ENCODE measurements at places on chromosomes 7 and 10.

- no peaks in the 10 kb centered on the region for H3K4me1 ChIP-seq
- H3K27ac ChIP-seq = no peak overlapping the region
- H3K27me3 ChIP-seq = no peaks in the 10 kb centered on the region
- no peak for DNase-seq
- no peak overlapping the region for H3K4me3 ChIP-seq
These were observed 62.4 kb upstream of the WAPL start for GRCh38 chr10:86583983-86584382.

- no peak overlapping the region for H3K4me3 ChIP-seq
- DNase-seq = no peak
- no peaks in the 10 kb centered on the region for H3K36me3 ChIP-seq
- no peaks in the 10 kb centered on the region for H3K27me3 ChIP-seq
These were observed 139.4 kb upstream of the PHYHIPL start for GRCh38 chr10:59037018-59037389.

DNA sequence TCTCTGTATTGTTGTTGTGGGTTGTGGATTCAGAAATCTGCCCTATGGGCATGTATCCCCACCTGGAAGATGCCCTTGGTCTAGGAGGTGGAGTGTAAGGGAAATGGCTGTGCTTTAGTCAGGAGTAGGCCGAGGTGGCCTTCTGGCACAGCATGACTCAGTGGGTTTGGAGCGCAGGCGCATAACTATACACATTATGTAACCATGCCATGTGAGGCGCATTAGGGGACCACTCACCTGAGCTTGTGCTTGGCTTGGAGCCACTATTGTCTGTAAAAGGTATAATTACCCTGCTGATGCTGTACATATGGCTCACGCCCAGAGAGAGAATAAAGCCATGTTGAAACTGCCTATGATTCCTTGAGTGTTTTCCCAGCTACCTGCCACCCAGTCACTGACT, 20.6 kb upstream of the ADAMTS14 start:
- no peak for DNase-seq
- no peak overlapping the region for H3K4me3 ChIP-seq
- H3K36me3 ChIP-seq = no peaks in the 10 kb centered on the region
- H3K27me3 ChIP-seq = no peaks in the 10 kb centered on the region
- no peak overlapping the region for H3K27ac ChIP-seq

DNA sequence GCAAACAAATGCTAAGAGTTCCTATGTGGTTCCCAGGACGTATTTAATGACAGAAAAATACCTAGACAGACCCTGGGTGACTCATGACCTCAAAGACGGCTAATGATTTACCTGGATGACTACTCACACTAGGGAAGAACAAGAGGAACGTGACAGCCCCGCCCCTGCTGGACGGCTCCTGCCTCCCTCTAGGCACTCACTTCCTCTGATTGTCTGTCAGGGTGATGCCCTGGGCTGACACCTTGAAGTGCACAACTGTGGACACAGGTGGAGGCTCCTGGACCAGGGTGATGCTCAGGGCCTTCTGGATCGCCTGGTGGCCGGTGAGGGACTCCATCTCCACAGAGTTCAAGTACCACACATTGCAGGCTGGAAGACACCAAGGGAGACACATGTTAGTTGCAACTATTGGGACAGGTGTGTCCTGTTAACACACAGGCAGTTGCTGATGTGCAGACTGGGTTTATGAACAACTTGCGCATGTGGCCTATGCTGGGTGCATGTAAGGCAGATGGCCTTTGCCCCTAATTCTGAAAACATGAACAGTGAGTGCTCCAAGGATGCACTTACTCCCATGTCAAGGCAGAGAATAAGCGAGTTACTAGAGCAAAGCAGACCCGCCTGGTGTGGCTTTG, 298.3 kb downstream of the TNS3 start:
- H3K4me3 ChIP-seq = no peak overlapping the region
- H3K36me3 ChIP-seq = no peaks in the 10 kb centered on the region
- H3K27me3 ChIP-seq = no peaks in the 10 kb centered on the region
- DNase-seq = no peak
- no peak overlapping the region for H3K27ac ChIP-seq

DNA sequence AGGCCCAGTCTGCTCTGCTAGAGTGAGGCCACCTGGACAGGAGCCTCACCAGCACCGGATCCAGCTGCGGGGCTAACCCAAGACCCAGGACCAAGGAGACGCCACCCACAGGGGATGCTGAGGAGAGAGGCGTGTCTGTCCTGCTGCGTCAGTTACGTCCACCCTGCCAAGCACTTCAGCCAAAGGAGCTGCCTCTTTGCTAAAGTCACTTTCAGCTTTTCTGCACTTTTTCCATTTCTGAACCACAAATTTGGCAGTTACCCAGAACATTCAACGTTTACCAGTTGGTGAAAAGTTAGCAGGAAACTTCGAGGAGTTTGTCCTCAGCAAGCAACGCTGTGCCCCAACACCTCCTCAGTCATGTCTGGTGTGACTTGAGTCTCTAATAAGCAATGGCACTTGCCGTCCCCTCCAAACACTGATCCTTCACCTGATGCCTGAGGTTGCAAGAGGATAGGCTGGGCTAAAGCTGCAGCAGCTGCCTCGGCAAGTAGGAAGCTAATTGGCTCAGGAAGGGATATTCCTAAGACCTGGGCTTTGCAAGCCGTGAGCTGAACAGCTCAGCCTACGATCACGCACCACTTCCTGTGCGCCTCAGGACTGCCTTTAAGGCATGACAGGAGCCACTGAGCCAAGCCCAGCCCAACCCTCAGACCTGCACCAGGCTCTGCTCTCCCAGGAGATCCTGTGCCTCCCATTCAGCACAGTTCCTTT, 40.1 kb downstream of the KCNH2 start:
- peaks cover 44% of the 10 kb centered on the region for H3K4me1 ChIP-seq
- H3K4me3 ChIP-seq = peak overlapping the region; percentile 13
- H3K27me3 ChIP-seq = no peaks in the 10 kb centered on the region
- no peak overlapping the region for H3K27ac ChIP-seq
- H3K36me3 ChIP-seq = no peaks in the 10 kb centered on the region
- DNase-seq = no peak

DNA sequence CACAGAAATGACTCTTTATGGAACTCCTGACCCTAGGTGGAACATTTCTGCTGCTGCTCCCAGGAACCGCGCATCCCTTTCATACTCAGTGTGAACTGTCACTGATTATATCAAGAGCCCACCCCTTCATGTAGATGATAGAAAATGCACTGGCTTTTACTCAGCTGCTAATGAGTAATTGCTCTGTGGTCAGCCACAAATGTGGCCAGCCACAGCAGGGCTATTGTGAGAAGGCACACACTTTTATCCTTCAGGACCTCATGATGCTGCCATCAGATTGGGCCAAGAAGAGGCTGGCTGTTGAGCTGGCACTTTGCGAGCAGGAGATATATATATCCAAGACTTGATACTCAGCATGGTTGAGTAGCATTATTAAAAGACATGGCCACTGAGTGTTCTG, 124.7 kb downstream of the CFAP58 start:
- H3K27me3 ChIP-seq = no peaks in the 10 kb centered on the region
- no peak overlapping the region for H3K27ac ChIP-seq
- no peak overlapping the region for H3K4me3 ChIP-seq
- H3K4me1 ChIP-seq = no peaks in the 10 kb centered on the region
- DNase-seq = no peak

DNA sequence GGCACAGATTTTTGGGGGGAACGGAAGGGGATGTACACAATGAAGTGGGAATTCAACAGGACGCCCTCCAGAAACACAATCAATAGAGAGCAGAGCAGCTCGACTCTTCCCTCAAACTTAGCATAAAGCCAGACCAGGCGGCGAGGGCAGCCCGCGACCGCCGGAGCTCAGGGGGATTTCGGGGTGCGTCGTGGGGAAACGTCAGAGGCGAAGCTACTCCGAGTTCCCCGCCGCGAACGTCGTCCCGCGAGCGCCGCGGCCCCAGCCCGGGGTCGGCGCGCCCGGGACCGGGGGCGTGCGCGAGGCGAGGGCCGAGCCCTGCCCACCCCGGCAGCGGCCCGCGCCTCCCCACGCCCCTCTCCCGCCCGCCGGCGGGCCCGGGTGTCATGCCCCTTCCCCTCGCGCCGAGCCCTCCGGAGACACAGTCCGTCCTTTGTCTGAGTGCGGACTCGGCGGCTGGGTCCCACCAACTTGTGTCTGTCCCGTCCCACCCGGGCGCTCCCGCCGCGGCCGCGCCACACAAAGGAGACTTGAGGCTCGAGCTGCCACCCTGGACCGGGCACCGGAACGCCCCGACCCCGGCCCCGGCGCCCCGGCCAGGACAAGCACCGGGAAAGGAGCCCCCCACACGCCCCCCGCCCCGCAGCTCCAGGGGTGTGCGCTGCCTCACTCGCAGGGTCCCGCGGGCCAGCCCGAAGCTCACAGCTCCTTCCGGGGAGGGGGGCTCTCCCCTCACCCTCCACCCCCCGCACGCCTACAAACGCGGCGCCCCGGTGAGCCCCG, 634 bp downstream of the EZH2 start:
- peak overlapping the region; percentile 81 for H3K27ac ChIP-seq
- peak overlapping the region; percentile 63 for H3K4me3 ChIP-seq
- DNase-seq = peak; percentile 61
- H3K36me3 ChIP-seq = no peaks in the 10 kb centered on the region
- H3K27me3 ChIP-seq = no peaks in the 10 kb centered on the region

DNA sequence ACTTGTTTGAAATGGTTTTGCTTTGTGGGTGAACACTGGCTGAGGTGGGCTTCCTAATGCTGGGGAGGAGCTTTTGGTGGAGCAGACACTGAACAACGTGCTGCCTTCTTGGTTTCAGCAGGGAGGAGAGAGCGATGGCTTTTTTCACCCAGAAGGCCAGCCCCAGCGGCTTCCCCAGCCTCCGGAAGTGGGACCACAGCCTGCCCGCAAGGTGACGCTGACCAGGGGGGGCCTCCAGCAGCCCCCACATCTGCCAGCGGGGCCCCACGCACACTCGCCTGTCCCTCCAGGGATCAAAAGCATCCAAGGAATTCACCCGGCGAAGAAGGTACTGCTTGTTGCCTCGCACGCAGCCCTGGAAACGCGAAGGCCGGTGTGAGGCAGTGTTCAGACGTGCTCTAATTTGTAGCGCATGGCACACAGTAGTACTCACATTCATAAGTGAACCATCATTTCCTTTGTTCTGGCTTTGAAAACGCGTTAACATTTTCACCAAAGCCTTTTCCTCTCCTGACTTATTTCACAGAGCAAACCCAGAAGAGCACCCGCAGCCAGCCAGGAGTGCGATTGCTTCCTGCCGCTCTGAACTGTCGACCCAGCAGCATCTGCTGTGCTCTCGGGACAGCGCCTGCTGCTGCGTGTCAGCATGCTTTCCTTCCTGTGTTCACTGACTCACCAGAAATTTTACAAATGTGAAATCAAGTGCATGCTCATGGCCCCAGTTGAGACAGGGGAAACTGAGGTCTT, 48.4 kb downstream of the SHH start:
- H3K4me3 ChIP-seq = peak overlapping the region; percentile 6
- peak overlapping the region; percentile 60 for H3K27ac ChIP-seq
- peaks cover 30% of the 10 kb centered on the region for H3K4me1 ChIP-seq
- H3K36me3 ChIP-seq = peaks cover 40% of the 10 kb centered on the region

DNA sequence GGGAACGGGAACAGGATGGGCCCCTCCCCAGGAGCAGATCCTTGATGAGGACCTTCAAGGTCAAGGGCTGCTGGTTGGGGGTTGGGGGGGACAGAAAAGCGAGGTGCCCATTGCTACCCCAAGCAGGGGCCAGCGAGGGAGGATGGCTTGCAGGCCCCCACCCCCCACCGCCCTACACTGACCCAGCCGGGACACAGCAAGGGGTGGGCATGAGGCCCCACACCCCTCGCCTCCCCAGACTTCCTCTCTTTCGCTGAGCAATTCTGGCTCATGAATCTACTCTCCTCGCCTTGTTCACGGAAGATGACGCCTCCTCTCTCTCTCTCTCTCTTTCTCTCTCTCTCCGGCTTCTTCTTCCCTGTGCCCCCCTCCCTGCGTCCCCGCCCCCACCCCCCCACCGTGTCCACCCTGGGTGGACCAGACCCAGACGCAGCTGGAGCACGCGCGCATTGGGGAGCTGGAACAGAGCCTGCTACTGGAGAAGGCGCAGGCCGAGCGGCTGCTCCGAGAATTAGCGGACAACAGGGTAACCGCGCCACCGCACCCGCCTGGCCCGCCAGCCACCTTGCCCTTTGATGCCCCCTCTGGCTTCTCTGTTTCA, 81.1 kb upstream of the GTF2IRD1 start:
- no peak overlapping the region for H3K4me3 ChIP-seq
- H3K27me3 ChIP-seq = no peaks in the 10 kb centered on the region
- H3K4me1 ChIP-seq = peaks cover 5% of the 10 kb centered on the region

DNA sequence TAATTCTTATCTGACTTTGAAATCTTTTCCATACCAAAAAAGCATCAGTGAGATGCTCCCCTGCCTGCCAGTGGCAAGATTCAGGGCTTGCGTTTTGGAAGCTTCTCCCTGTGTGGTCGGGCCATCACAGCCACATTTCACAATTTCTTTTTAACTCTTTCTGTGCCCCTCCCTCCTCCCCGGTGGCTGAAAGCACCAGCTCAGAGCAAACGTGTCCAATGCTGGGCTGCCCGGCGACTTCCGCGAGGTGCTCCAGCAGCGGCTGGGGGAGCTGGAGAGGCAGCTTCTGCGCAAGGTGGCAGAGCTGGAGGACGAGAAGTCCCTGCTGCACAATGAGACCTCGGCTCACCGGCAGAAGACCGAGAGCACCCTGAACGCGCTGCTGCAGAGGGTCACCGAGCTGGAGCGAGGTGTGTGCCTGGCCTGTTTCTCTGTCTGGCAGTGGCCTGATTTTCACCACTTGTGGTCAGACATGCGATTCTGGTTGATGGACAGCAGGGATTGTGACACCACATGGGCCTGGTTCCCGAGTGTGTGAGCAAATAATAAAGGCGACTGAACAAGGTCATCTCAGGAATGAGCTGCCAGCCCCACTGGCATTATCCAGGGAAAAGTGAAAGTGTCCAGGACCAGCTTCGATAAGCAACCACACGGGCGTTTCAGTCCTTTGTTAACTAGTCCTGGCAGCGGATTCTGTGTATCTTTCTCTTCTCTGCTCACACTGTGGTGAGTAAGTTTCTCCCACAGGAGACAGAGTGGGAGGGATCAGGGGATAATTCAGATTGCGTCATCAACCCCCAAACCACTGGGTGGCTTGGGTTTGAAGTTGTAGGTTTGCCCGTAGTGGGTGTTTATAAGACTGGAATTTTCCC, 2.6 kb downstream of the NPTX2 start:
- no peaks in the 10 kb centered on the region for H3K27me3 ChIP-seq
- no peak overlapping the region for H3K27ac ChIP-seq
- H3K4me1 ChIP-seq = no peaks in the 10 kb centered on the region
- no peak overlapping the region for H3K4me3 ChIP-seq

DNA sequence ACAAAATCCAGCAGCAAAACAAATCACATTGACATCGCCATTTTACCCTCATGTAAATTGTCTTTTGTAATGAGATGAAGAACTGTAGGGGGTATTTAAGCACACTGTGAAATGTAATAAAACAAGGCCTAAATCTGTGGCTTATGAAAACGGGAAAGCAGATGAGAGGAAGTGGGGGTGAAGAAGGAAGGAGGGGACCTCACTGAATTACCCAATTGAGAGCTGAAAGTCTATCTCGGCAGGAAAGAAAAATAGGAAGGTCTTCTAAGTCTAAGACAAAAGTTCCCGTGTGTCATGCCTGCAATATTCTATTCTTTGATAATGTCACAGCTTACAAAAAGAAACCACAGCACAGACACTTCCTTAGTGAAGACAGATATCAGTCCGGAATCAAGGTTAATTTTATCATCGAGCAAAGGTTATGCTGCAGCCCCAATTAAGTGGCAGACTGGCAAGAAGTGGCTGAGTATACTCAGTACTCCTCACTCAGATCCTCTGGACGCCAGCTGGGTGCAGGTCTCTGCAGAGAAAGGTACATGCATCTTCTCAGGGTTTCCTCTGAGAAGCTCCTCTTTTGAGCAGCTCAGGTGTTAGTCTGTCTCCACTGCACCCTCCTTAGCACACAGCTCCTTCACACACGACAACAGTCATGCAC, 239.7 kb downstream of the FANK1 start:
- H3K36me3 ChIP-seq = no peaks in the 10 kb centered on the region
- no peak overlapping the region for H3K4me3 ChIP-seq
- no peak overlapping the region for H3K27ac ChIP-seq
- no peaks in the 10 kb centered on the region for H3K27me3 ChIP-seq

Measured in CD8-positive, alpha-beta memory T cell (primary cell).